ENCODE measurements at places on chromosomes 1 and 21.

DNA sequence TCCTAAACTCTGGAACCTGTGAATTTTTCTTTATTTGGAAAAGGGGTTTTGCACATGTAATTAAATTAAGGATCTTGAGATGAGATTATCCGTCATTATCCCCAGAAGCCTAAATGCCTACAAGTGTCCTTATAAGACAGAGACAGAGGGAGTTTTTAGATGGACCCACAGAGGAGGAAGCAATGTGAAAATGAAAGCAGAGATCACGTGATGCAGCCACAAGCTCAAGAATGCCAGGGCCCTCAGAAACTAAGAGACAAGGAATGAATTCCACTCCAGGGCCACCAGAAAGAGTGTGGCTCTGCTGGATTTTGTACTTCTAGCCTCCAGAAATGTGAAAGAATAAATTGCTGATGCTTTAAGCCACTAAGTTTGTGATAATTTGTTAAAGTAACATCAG is 183.6 kb upstream of the UBE2U start:
- peak; percentile 12 for DNase-seq

DNA sequence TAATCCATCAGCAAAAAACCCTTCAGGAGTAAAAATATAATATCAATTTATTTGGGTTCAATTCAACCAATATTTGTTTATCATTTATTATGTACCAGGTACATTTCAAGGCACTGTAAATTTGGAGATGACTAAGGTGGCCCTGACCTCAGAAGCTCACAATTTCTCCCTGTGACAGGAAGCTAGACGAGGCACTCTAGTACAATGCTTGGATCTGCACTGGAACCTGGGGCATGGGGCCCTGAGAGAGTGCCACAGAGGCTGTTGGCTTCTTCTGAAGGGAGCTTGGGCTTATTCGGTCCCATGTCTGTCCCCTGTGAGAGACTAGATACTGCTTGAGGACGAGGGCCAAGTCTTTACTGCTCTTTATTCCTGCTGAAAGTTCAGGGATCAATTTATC is 31.5 kb downstream of the RHOU start:
- no peak for DNase-seq

DNA sequence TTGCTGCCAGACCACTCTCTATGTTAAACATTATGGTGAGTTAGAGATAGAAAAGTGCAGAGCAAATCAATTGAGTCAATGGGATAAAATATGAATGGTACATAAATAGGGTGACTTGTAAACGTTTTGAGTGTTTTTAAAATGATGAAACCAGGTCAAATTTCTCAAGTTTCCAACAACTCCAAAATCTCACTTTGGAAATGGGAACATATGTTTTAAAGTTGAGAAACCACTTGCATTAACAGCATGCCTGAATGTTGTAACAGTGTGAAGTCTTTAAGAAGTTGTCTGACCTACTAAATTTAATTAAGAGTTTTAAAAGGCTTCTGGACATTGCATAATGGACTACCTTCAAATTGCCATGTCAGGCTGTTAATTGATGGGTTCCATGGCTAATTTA is 33.6 kb upstream of the RAVER2 start:
- no peak for DNase-seq

DNA sequence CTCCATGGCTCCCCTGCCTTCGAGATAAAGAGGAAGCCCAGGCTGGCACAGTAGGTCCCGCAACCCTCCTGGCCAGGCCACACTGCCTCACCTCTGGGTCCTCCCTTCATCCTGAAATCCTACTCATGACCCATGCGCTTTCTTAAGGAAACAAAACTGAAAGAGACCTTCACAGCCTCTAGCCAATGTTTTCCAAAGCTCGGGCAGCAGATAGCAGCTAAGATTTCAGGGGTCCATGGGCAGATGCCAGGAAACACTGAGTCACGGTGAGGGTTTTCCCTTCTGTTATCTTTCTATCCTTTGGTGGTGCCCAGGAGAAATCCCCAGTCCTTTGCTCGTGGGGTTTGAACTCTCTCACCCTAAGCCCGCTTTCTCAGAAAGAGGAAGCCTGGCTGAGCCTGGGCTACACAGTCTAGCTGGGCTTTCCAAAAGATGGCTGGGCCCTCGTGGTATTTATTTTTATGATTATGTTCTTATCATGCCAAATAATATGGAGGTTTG is 26.6 kb downstream of the TTC39A start:
- DNase-seq, result no peak

DNA sequence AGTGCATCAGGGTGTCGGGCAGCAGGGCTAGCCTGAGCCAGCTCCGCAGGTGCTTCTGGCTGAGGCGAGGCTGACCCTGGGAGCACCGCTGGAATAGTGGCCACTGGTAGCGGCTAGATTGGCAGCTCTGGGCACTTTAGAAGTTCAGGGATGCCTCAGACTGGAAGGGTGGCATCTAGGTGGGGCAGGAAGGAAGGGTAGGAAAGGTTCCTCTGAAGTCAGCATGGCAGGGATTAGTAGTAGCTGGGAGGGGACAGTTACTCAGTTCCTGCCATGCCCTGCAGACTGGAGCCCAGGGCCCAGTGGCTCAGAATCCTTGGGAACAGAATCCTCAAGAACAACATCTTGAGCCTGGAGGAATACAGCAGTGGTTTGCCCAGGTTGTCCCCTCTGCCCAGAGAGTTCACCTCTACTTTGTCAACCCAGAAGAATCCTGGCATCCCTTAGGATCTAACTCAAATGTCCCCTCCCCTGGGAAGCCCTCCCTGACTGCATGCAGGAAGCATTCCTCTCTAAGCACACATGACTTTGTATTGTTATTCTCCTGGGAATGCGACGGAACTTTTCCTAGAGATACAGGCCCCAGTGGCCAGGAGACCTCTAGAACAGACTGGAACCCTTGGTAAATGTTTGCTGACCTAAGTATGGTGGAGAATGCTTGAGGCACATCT is 39.5 kb upstream of the BCAR3 start:
- DNase-seq, result no peak

DNA sequence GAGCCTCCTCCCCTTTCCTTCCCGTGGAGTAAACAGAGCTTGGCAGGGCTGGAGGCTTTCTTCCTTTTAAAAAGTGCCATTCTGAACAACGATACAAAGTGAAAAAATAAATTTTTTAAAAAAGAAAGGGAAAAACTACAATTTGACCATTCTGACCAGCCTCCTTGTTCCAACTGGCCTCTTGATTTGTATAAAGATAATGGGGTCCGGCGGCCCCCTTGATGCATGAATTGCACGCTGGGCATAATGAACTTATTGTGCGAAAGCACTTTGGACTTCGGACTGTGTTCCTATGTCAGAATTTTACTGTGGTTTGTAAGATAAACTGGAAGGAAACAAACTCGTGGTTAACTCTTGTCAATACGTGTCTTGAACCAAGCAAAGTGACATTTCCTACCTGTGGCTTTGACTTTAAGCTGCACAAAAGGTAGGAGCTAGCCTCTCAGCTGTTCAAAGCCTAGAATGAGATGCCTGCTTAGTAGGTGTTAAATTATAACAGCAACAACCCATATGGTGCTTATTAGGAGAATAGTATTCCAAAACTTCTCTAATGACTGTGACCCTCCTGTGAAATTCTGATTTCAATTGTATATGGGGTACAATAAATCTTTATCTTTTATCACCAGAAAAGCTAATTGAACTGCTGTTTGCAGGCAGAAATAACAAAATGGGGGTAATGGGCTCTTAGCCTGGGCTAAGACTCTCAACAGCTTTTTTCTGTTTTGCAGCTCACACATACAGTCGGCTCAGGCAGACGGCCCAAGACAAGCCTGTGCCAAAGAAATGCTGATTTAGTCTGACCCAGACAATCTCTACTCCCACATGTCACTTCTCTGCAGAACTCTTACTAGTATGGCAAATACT is 9.3 kb downstream of the IRF2BP2 start:
- DNase-seq, result peak; percentile 61

DNA sequence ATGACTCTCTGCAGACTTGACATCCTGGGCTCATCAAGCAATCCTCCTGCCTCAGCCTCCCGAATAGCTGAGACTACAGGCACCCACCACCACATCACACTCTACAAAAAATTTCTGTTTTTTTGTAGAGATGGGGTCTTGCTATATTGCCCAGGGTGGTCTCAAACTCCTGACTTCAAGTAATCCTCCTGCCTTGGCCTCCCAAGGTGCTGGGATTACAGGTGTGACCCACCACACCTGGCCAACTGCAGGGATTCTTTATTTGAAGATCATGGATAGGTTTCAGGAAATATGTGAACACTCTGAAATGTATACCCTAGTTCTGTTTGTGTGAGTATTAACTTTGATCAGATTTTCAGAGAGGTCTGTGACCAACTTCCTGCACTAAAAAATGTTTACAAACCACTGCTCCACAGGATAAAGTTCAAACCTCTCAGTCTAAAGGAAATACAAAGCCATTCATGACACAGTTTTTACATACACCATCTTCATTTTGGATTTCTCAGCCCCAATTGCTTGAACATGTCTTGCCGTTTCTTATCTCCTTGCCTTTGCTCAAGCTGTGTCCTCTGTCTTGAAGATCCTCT is 252.3 kb upstream of the FGGY start:
- no peak for DNase-seq

GRCh38 chr1:192831706-192832355 is 23.0 kb downstream of the RGS2 start:
- no peak for DNase-seq

DNA sequence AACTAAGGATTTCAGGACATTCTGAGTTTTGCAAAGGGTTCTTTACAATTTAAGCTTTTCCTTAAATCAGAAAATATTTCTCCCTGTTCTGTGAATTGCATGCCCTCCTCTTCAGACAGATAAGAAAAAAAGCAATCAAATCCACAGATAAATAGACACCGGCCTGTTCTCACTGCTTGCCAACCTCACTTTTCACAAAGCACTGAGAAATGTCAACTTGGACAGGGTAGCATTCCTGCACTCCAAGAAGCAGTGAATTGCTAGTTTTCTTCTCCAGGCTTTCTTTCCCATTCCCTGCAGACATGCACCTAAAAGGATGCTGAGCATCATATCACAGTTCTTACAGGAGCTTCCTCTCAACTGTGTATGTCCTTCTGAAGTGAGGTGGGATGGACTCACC is 226.0 kb downstream of the CHRM3 start:
- no peak for DNase-seq

DNA sequence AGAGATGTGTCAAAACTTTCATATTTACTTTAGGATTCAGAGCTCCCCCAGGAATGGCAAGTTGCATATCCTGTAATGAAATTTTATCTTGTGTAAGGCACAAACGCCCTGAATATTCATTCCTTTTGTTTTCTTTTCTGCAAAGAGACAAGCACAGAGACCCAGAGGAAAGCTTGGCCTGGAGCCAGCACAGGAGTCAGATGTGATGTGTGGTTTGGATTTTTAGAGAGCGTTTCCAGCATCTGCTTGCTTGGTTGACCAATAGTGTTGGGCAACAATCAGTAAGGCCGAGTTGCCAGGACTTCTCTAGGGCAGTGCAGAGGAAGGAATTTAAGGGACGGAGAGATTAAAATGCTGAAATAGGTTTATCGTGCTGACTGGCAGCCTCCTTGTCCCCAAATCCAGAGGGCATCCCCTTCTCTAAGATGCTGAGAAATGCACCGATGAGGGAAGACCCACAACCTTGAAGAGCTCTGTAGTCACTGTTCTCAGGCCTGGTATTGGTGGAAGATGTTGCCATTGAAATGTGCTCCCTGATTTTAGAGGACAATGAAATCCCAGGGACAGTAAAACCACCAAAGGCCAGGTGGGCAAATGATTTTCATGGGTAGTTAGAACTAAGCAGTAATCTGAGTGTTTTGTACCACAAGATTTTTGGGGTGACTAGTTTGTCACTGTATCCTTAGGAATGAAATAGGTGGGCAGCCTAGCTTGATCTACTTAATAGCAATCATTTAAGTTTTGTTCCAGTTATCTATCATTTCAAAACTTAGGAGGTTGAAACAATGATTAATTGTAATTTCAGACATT is 37.9 kb upstream of the RHOU start:
- peak; percentile 65 for DNase-seq

GRCh38 chr21:43348801-43349261 is 78.1 kb downstream of the SIK1 start:
- DNase-seq, result no peak

DNA sequence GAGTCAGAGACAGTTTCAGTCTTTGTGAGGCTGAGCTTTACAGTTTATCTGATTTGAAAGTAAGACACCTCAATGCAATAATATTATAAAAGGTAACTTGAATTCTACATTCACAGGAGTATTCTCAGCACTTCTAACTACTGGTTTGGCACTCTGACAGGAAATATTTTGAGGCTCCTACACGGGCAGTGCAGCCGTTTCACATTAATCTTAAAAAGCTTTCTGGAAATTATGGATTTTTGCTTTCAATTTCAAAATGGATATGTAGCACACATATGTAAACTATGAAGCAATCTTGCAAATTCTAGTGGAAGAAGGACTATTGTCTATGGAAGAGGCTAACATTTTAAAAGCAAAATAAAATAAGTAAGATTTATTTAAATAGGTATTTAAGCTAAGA is 262.9 kb upstream of the SNX7 start:
- no peak for DNase-seq

DNA sequence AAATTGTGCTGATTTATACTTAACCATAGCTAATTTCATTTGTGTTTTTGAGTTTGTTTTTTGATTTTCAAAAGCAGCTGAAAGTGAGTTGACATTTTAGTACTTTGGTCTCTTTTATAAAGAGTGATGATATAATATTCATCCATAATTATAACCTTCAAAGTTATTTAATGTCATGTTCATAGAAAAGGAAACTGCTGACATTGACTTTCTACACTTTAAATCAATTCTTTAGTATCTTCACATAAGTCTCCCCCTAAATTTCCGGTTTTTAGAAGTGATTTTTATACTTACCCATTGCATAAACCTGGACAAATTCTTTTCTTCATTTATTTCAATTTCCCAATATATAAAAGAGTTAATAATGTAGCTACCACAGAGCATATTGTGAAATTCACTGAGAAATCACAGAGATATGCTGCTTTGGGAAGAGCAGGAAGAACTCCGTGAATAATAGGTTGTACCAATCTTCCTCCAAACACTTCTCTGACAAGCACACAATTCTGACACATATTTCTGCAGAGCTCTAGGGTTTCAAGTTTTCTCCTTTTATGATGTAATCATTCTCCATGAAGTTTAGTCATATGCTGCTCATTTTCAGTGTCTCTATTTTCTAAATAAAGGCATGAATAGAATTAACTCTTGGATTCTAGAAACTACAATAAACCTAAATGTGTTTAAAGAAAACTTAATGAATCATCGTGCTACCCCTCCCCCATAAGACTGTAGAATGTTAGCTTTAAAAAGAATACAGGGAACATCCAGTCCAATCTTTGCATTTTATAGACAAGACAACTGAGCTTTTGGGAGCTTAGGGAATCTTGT is 25.6 kb upstream of the CDC42BPA start:
- no peak for DNase-seq

GRCh38 chr21:42616941-42617340 is 36.5 kb upstream of the PDE9A start:
- no peak for DNase-seq

GRCh38 chr1:111989531-111990025 is at the start of gene KCND3:
Gene KCND3, minus strand, starts transcription at chr1:111989668.
- peak; percentile 66 for DNase-seq

DNA sequence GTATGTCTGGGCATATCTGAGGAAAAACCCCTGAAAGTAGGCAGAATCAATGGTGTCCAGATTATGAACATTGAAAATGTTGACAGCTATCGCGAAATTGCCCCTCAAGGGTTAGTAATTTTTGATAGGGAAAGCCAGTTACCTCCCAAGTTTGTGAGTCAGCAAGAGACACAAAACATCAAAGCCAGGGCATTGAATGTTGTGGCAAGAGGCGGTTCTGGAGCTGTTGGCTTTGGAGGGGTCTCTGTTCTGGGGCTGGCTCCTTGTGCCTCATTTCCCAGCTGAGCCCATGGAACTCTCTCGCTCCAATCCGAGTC is 10.6 kb upstream of the S100A11 start:
- DNase-seq, result no peak

- no peak for DNase-seq
Observed at GRCh38 chr1:156148216-156148615, 5.2 kb upstream of the SEMA4A start.

- no peak for DNase-seq
Observed at GRCh38 chr1:168638884-168639283, 62.5 kb downstream of the XCL1 start.
